ENCODE measurements at places on chromosomes 6 and 20.

GRCh38 chr6:88856566-88856965 is 106.9 kb downstream of the RNGTT start:
- no peak for DNase-seq

GRCh38 chr6:135633573-135633972 is 136.0 kb upstream of the AHI1 start:
- no peak for DNase-seq

- DNase-seq: peak; percentile 85
Observed at GRCh38 chr6:167825332-167826229, 1.1 kb upstream of the AFDN start.

DNA sequence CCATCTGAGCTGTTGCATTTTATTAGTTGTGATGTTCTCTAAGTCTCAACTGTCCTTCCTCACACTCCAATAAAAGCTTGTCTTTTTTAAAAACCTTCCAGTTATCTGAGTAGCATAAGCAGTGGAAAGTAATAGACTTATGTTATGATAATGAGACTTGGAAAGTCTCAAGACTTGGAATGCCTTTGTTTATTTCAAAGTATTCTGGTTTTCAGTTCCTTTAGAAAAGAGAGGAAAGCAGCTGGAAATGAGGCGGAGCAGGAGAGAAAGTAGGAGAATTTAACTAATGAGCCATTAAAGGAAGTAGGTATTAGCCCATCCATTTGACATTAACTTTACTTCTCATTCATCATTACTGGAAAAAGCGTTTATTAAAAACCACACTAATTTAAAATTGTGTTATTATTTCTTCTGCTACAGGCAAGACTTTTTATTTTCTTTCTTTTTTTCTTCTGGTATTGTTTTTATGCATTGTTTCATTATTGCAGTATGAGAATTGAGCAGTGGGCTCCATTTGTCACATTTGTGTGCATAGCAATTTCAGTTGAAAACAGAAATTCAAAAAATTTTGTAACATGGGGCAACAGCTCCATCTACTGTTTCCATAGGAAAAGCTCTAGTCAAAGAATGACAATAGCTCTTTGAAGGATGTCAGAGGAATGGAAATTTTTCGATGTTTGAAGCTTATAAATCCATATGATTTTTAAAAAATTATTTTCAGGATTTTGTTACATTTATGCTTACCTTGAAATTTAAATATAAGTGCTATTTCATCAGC is 194.8 kb downstream of the COL9A1 start:
- no peak for DNase-seq

DNA sequence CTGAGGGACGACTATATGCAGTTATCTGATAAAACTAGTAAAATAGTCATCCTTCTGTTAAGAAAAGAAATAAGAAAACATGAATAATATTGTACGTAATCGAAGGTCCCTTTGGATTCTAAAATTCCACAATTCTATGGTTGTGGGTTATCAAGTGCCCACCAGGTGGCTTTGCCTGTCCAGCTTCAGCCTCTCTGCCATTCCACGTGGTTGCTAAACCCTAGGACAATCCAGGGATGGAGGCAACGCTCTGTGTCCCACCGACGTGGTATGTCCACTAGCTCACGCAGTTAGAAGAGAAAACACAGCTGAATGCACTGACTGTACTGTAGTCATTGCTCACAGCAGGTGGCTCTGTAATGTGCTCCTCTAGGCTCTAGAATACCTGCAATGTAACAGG is 349.3 kb downstream of the FARS2 start:
- DNase-seq: no peak

GRCh38 chr6:136706430-136706829 is 85.8 kb downstream of the MAP3K5 start:
- DNase-seq: no peak

DNA sequence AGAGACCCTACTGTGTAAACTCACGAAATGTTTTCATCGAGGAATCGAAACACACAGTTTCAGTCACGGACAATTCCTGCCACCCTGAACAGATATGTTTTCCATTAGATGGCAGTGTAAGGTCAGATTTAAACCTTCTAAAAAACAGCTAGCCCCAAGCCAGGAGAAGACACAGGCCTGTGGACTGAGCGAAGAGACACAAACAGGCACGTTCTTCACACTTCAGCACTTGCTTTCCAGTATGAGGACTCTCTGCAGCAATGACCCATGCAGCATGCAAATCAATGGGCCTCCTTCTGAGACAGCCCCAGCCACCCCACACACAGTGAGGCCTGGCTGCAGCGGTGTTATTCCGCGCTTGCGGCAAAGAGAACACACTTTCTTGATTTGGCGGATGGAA is 31.9 kb downstream of the HUS1B start:
- DNase-seq: no peak

- no peak for DNase-seq
Observed at GRCh38 chr6:24517659-24518543, 23.1 kb downstream of the ALDH5A1 start.

DNA sequence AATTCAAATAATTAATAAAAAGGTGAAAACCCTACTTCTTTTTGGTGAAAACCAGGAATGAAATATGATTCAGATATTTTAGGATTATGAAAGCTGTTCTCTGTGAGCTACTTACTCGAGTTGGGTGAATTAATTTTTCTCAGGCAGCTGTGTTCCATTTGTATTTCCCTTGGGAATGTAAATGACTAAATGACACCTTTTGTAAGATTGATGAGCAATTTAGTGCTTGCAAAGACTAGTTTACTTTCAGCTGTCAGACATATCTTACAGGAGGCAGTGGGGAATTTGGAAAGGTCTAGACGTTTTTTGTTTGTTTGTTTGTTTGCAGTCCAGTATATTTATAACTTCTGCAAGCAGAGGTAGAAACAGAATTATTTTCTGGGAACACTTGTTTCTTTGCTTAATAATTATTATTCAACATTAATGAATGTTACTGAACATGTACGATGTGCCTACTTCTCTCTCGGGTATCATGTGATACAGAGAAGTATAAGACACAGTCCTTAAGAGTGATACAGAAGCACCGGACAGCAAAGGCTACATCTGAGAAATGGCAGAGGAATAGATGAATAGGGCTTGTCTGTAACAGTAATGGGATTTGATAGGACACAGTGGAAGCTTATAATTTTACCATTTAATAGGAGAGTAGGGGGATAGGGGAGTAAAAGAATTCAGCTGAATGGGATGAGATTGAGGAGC is 91.3 kb downstream of the AKAP7 start:
- DNase-seq: no peak

DNA sequence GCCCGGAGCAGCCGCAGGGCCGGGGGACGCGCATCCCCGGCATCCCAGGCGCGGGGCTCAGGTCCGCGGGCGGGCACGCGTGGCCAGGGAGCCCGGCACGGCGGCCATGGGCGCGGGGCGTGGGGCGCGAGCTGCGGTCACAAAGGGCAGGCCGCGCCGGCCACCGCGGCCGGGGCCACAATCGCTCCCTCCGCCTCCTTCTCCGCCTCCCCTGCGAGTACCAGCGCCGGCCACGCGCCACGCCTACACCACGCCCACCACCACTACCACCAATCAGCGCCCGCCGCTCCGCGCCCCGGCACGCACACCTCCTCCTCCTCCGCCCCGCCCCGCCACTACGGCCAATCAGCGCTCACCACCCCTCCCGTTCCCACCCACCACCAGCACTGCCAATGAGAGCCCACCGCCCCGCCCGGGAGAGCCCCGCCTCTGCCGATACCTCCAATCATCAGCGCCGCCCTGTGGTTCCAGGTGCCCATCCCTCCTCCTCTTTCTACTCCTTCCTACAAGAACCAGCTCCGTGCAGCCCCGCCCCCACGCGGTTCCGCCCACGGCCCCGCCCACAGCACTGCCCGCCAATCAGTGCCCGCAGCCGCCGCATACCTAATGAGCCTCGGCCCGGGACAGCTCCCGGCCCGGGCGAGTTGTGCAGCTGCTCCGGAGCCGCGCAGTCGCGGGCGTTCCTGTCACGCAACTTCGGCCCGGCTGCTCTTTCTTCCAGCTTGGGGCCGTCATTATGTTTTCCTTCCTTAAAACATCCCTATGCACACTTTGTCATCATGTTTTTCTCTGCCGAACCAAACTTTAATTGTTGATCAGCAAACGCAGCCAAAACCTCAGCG is at the start of gene RPS6KA2:
Gene RPS6KA2, minus strand, starts transcription at position 219 of the 842 bp plus-strand sequence. CDS start 232 bp downstream, outside the sequence.
- peak; percentile 100 for DNase-seq

DNA sequence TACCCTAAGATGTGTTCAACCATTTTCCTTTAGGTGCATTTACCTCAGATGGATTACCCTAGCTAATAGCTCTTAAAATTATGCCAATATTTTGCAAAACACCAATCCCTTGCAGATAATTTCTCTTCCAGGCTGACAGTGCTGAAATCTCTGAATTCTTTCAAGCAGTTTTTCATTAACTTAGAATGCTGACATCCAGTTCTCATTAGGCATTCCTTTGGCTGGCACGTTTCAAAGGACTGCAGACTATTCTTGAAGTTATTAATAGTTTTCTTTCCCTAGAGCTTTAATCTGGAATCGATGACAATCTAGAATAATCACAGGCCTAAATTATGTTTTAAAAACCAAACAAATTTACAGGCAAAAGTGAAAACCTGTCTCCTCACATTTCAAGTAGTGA is 68.3 kb downstream of the SMLR1 start:
- DNase-seq: no peak

- no peak for DNase-seq
Observed at GRCh38 chr6:100461278-100461916, 3.3 kb downstream of the SIM1 start.

DNA sequence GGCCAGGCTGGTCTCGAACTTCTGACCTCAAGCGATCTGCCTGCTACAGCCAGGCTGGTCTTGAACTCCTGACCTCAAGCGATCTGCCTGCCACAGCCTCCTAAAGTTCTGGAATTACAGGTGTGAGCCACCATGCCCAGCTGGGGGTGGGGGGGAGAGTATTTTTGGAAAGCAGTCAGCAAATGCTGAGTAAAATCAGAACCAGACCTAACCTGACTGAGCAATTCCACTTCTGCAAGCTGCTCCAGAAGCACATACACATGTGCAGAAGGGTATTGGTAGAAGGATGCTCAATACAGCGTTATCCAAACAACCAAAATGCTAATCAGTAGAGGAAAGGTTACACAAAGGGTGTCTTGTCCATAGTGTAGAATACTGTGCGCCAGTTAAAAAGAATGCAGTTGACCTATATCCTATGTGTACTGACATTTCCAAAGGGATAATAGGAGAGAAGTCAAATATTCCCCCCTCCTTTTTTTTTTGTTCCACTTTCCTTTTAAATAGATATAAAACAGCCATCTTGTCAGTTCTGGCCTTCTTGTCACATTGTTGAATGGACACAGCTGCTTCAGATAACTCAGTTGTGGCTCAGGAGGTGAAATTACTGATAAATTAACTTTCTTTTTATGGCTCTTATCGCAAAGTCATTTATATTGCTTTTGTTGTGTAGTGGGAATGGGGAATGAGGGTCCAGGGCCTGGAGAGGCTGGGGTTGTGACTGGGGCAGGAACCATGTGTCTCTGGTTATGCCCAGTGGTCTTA is 74.6 kb downstream of the DTD1 start:
- DNase-seq: no peak

DNA sequence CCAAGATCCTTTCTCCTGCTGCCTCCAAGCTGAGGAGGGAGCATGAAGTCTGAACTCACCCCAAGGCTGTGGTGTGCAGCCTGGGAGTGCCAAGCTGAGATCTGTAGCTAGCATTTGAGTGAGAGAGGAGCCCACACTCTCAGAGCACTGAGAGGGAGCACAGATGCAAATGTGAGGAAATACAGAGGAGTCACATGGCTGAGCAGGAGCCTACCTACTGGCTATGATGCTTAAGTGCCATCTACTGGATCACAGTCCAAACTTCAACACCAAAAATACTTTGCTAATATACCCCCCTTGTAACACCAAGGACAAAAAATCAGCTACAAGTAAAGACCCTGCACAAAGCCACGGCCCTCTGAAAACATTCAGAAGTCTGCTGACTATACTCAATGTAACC is 94.4 kb upstream of the IMPG1 start:
- DNase-seq: no peak

GRCh38 chr6:125004198-125004597 is 42.0 kb downstream of the RNF217 start:
- DNase-seq: no peak

Data from transverse colon (tissue), 4 donors.